ENCODE measurements at places on chromosomes 3 and 15.

DNA sequence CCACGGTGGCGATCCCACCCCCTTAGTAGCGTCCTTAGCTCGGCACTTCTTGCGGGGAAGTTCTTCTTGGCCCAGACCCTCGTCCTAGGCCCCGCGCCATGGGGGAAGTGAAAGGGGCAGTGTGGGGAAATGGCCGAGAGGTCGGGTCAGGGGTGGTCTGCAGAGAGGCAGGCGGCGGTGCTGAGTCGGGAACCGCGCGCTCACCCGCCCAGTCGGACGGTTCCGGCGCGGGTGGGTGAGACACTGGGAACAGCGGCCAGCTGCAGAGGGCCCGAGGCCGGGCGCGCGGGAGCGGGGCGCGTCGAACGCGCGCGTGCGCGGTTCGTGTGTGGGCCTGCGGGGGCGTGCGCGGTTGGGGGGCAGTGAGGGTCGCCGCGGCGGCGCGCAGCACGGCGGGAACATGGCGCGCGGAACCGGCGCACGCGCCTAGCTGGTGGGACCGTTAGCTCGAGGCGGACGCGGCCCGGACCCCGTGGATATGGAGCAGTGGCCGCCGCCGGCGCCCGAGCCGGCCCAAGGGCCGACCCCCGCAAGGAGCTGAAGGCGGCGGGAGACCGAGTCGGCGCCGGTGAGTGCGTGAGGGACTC is 246.9 kb downstream of the GOLGA6L6 start:
- no peak for DNase-seq
- H3K27me3 ChIP-seq: no peaks in the 10 kb centered on the region
- no peak overlapping the region for H3K4me3 ChIP-seq
- H3K27ac ChIP-seq: no peak overlapping the region
- no peaks in the 10 kb centered on the region for H3K4me1 ChIP-seq
- H3K36me3 ChIP-seq: no peaks in the 10 kb centered on the region

- no peaks in the 10 kb centered on the region for H3K36me3 ChIP-seq
- H3K4me1 ChIP-seq: no peaks in the 10 kb centered on the region
- no peaks in the 10 kb centered on the region for H3K27me3 ChIP-seq
- H3K4me3 ChIP-seq: no peak overlapping the region
These were observed 53.4 kb downstream of the ITPR1 start for GRCh38 chr3:4546346-4547178.

GRCh38 chr3:108178676-108179075 is 43.5 kb downstream of the IFT57 start:
- H3K36me3 ChIP-seq: no peaks in the 10 kb centered on the region
- no peak for DNase-seq
- no peak overlapping the region for H3K4me3 ChIP-seq
- H3K27me3 ChIP-seq: no peaks in the 10 kb centered on the region

DNA sequence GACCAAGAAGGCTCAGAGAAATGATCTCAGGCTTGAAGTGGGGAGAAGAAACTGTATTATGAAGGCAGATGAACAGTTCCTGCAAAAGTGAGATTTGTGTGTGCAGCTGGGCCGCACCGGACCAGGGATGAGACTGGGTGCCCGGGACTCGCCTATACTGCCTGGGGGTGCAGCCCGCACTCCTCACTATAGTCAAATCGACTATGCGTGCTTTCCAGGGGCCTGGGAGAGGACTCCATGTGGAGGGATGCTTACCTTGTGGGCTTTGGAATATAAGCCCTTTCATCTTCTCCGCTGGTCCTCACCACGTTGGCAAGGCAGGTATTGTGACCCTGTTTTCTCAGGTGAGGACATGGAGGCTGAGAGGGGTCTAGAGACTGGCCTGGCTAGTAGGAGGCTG is 32.9 kb upstream of the APOD start:
- H3K27me3 ChIP-seq: no peaks in the 10 kb centered on the region
- H3K36me3 ChIP-seq: no peaks in the 10 kb centered on the region
- no peak for DNase-seq
- H3K4me1 ChIP-seq: no peaks in the 10 kb centered on the region

GRCh38 chr3:87733671-87734367 is 325.0 kb downstream of the CGGBP1 start:
- no peak overlapping the region for H3K27ac ChIP-seq
- no peaks in the 10 kb centered on the region for H3K27me3 ChIP-seq
- no peak for DNase-seq
- H3K36me3 ChIP-seq: no peaks in the 10 kb centered on the region

DNA sequence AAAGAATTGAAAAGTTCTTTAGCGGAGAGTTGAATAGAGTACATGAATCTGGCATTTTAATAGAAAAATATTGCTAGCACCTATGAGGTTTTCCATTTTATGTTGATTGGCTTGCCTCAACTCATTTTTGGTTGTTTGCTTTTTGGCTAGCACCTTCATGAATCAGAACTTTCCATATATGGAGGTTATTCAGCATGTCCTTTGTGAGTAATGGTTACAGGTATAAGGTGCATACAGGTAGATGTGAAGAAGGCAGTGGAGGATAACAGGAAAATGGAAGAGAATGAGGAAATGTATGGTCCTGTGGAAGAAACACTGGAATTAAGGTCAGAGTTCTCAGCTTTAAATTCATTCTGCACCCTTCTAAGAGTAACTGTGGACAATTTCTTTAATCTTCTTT is 98.1 kb upstream of the GBE1 start:
- no peaks in the 10 kb centered on the region for H3K4me1 ChIP-seq
- H3K27ac ChIP-seq: no peak overlapping the region
- no peak for DNase-seq
- no peaks in the 10 kb centered on the region for H3K27me3 ChIP-seq
- H3K4me3 ChIP-seq: no peak overlapping the region
- no peaks in the 10 kb centered on the region for H3K36me3 ChIP-seq

DNA sequence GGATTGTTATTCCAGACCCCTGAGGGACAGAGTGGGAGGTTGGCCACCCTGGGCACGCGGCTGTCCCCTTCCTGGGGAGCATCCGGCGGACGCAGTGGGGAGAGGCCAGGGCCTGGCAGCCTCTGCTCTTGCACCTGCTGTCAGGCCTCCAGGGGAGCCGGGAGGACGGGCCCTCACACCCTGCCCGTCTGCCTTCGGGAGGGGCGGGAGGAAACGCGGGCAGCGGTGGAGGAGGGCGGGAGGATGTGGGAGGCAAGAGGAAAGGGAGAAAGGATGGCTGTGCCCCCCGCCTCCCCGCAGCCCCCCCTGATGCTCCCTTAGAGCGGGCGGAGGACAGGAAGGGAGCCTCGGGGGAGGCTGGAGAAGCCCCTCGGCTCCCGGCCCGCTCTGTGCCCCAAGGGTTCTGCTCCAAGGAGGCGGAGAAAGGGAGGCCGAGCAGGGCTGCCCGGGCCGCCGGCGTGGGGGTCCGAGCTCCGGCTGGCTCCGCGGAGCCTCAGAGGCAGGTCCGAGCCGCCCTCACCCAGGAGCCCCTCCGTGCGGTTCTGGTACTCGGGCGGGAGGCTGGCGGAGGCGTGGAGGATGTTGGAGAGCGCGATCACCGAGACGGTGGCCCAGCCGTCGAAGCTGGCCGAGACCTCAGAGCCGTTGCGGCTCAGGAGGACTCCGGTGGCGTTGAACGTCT is 40.9 kb downstream of the MUC20 start:
- H3K36me3 ChIP-seq: no peaks in the 10 kb centered on the region
- H3K4me3 ChIP-seq: no peak overlapping the region
- no peak overlapping the region for H3K27ac ChIP-seq
- no peak for DNase-seq
- H3K27me3 ChIP-seq: peaks cover 73% of the 10 kb centered on the region

- H3K4me1 ChIP-seq: no peaks in the 10 kb centered on the region
- H3K4me3 ChIP-seq: no peak overlapping the region
- DNase-seq: no peak
- no peak overlapping the region for H3K27ac ChIP-seq
These were observed 56.0 kb upstream of the DYNC1LI1 start for GRCh38 chr3:32626631-32627030.

GRCh38 chr3:178785961-178786360 is 249.7 kb downstream of the KCNMB2 start:
- no peaks in the 10 kb centered on the region for H3K27me3 ChIP-seq
- no peak overlapping the region for H3K27ac ChIP-seq
- no peak overlapping the region for H3K4me3 ChIP-seq
- DNase-seq: no peak
- no peaks in the 10 kb centered on the region for H3K4me1 ChIP-seq

DNA sequence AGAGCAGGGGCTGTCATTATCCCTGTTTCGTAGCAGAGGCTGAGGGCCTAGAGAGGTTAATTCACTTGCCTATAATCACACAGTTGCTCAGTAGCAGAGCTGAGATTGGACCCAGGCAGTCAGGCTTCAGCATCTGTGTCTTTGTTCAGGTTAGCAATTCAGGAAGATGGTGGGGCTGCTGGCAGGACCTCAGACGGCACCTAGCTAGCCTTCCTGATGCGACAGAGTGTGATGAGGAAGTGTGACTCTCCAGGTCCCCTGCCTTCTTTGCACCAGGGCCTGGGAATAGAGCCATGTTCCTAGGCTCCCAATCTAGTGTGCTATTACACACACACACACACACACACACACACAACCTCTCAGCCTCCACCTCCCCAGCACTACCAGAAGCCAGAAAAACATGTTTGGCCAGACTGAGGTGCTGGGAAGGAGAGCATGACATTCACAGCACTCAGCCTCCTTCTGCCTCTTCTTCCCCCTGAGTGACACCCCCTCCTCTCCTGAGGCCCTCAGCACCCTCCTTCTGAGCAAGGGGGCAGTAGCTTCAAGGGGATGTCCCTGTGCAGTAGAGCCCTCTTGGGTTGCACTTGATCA is 88.9 kb downstream of the TLE3 start:
- H3K36me3 ChIP-seq: no peaks in the 10 kb centered on the region
- no peaks in the 10 kb centered on the region for H3K4me1 ChIP-seq
- no peak overlapping the region for H3K27ac ChIP-seq

GRCh38 chr3:25817107-25817506 is 27.2 kb downstream of the OXSM start:
- H3K36me3 ChIP-seq: no peaks in the 10 kb centered on the region
- no peak overlapping the region for H3K27ac ChIP-seq
- DNase-seq: no peak
- no peak overlapping the region for H3K4me3 ChIP-seq
- H3K27me3 ChIP-seq: no peaks in the 10 kb centered on the region

- peak overlapping the region; percentile 77 for H3K27ac ChIP-seq
- H3K4me1 ChIP-seq: peaks cover 86% of the 10 kb centered on the region
- H3K4me3 ChIP-seq: peak overlapping the region; percentile 74
- no peaks in the 10 kb centered on the region for H3K27me3 ChIP-seq
- no peaks in the 10 kb centered on the region for H3K36me3 ChIP-seq
These were observed 12.4 kb downstream of the TNK2 start for GRCh38 chr3:195895861-195896360.

GRCh38 chr15:82014989-82015388 is 30.8 kb downstream of the MEX3B start:
- H3K4me1 ChIP-seq: no peaks in the 10 kb centered on the region
- no peak for DNase-seq
- no peak overlapping the region for H3K27ac ChIP-seq
- H3K36me3 ChIP-seq: no peaks in the 10 kb centered on the region
